ENCODE measurements at places on chromosomes 5 and 9.

DNA sequence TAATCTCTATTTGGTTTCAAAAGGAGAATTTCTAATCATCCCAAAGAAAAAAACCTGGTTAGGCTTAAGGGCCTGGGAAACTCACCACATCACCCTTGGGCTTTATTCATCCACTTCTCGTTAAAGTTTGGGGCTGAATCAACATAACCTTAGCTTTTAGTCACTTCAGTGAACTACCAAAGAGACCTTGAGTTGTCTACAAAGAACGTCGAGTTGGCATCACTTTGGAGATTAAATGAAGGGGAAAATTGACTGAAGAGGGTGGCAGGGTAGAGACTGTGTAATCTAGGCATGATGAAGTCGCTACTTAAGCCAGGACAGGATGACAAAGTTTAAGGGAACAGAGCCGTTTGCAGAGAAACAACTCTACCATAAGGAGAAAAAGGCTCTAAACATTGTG, 341.4 kb downstream of the RAB3C start:
- DNase-seq = no peak

DNA sequence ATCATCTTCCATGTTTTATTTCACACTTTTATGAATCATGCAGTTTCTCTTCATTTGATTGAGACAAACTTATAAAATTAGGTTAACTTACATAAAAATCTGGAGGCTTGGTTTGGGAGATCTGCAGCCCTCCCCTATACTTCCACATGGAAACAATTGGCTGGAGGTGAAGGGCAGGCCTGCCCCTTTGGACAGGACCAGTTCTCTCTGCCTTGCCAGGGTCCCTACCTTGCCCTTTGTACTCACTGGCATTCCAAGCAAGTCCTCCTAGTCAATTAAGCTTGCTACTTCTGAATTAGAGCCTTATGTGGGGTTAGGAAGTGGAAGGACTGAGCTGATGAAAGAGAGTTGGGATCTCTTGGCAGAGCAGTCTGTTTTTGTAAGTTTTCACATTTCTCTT, 257.3 kb downstream of the GAS1 start:
- no peak for DNase-seq

DNA sequence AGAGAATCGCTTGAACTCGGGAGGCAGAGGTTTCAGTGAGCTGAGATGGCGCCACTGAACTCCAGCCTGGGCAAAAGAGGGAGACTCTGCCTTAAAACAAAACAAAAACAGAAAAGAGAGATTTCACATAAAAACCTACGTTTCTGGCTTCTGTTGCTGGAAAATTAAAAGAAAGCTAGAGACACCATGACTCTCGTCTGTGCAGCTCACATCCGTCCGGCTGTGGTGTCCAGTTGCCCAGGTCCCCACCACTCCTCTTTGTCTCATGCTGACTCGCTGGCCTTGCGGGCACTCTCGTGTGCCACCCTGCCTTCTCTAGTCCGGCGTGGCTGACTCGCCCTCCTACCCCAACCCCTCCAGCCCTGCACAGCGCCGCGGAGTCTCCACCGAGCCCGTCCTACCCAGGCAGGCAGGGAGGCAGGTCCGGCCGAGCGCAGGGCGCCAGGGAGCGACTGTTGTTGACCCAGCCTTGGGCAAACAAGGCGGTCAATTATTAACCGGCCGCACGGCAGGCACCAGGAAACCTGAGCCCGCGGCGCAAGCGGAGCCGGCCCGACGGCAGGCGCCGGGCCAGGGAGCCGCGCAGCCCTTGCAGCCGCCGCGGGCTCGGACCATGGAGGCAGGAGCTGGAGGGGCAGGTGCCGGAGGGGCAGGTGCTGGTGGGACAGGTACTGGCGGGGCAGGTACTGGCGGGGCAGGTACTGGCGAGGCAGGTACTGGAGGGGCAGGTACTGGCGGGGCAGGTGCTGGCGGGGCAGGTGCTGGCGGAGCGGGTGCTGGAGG, at the start of gene PRRT1B:
PRRT1B (plus strand) TSS at position 521 of the 783 bp plus-strand sequence; CDS start at position 614, 93 bp downstream.
- no peak for DNase-seq

DNA sequence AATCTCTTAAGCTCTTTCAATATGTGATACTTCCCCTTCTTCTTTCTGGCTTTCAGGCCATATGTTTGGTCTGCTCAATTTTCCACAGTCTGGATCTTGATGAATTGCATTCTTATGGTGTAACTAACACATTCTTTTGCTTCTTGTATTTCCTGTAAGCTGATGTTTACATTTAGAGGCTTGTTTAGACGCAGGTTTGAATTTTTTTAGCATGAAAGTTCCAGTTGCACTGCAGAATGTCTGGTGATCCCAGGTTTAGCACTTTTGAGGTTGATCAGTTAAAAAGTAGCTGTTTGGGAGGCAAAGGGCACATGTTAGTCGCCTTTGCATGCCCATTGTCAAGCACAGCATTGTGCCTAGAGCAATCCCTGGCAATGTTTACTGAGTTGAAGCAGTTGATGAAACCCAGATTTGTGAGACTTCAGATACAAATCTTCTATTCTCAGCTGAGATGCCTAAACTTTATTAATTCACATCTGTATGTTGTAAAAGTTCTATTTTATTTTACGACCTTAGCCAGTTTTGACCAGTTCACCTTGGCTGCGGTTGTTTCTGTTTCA, 59.6 kb upstream of the SPATA31C2 start:
- DNase-seq = no peak

- peak; percentile 67 for DNase-seq
These were observed 29.6 kb upstream of the UBAC1 start for GRCh38 chr9:135990468-135991429.

GRCh38 chr9:127204771-127205470, 59.7 kb upstream of the GARNL3 start:
- no peak for DNase-seq

DNA sequence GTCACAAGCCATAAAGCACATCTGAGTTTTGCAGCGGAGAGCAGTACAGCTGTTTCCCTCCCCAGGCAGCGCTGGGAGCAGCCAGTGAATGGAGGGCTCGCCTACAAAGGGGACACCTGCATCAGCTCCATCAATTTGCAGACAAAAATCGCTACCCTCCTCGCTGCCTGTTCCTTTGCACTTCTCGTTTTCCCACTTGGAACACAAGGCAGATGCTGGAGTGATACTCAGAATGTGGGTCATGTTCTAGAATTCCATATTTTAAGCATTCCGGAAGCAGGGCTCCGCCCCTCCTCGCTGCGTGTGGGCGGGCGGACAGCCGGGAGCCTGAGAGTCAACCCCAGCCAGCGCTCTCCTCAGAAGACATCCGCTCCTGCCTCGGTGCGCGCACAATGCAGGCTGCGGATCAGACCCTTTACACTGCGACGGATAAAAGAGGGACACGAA, 92.1 kb downstream of the LMNB1 start:
- peak; percentile 78 for DNase-seq

GRCh38 chr5:178160176-178160575, 6.5 kb upstream of the NHP2 start:
- no peak for DNase-seq

- DNase-seq = no peak
These were observed 508.6 kb upstream of the FAM174A start for GRCh38 chr5:100026606-100027005.

GRCh38 chr5:1781726-1782384, 17.8 kb downstream of the MRPL36 start:
- no peak for DNase-seq

DNA sequence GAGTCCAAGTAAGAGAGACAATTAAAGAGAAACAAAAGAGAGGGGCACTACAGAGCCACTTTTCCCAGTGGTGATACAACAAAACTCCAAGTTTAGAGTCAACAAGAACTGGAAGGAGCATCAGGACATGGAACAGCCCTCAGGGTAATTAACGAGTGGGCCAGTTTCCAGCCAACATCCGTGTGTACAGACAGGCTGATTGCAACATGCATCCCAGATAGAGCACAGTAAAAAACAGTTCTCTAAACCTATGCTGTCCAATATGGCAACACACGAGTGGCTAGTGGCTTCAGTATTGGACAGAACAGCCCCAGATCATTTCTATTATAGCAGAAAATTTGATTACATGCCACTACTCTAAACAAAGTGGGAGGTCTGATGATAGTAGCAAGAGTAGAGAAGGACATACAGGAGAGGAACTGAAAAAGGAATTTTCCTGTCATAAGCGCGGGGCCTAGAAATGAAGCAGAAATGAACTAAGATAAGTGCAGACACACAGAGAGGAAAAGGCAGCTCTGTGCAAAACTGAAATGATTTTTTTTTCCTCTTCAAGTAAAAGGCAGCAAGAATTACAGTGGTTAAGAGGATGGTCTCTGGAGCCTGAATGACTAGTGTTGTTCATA, 175.6 kb upstream of the CCNG1 start:
- DNase-seq = no peak

DNA sequence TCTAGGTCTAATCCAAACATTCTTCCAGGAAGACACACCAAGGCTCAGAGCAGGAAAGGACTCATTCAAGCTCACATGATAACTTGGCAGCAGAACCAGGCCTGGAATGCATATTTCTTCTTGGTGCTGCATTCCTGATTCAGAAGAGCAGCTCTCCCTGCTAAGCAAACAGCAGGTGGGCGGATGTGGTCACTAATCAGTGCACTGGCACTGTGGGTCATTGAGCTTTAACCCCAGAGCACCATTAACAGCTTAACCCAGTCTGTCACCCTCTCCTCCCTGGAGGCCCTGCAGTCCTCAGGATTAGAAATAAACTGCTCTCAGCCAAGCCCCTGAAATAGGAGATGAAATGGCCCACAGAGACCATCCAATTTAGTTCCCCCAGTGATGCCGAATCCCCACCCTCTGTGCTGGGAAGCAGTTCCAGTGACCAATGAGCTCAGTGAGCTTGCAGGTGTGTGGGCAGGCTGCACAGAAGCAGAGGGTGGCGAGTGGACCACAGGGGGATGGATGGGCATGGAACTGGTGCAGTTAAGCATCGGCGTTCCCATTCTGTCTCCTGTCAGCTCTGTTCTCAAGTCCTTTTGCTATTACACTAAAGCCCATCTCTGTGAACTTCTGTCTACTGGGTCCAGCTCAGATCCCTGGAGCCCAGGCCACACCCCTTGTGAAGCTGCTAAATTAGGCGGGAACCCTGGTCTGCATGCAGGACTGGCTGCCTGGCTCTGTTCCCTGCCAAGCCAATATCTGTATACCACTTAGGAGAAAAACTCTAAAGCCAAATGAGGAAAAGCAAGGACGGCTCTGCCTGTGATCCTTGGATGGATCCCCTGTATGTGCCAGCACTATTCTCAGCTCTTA, 16.6 kb upstream of the MEGF9 start:
- no peak for DNase-seq

- no peak for DNase-seq
These were observed 175.5 kb upstream of the SPRY4 start for GRCh38 chr5:142500227-142500905.

GRCh38 chr5:152400846-152401245, 4.2 kb downstream of the NMUR2 start:
- no peak for DNase-seq

DNA sequence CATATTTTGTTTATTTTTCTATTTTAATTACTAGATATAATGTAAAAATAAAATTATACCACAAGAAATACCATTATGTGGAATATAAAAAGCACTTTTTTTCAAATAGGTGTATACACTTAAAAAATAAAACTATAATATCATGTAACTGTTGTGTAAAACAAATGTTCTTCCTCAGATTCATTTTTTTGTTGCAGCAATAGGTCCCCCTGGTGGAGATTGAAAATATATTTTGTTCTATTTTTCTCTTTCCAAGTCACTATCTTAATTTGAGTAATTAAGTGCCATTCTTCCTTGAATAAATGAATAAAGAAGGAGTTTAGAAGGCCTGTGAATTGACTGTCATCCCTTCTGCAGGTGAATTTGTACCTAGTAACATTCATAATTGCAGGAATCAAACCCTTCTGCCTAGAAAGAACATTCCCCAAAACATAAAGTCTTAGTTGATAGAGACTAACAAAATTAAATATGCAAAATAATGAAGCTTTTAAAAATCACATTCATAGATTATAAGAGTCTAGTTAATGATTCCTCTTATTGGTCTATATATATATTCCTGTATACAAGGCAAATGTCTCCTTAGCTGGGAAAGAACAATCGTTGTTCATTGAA, 23.4 kb downstream of the CETN3 start:
- DNase-seq = no peak

All from activated CD4-positive, alpha-beta T cell treated with anti-CD3 and anti-CD28 coated beads, Interleukin-2, amount 10 ng/mL, durations not matched to agents 24 days and 14 days (primary cell).